ENCODE measurements at places on chromosomes 6 and 20. TPM values are rescaled to one million over a fixed set of nuclear protein-coding genes. Genes with fewer than 3 reads are reported as not detected.

Gene VSTM2L
- total RNA-seq, result not detected

Gene SUMO4
- total RNA-seq, result 10.2 TPM

Gene RALY
- 111 TPM for total RNA-seq

Gene NKX2-2
- not detected for total RNA-seq

Gene TTPAL
- 12.0 TPM for total RNA-seq

Gene EYA4
- total RNA-seq, result not detected

Gene VPS52
- 110 TPM for total RNA-seq

Gene PRSS35
- not detected for total RNA-seq

Gene OXT
- not detected for total RNA-seq

- no peaks in the 10 kb centered on the region for H3K36me3 ChIP-seq
- no peak overlapping the region for H3K27ac ChIP-seq
- no peak overlapping the region for H3K4me3 ChIP-seq
- no peak for DNase-seq
- no peaks in the 10 kb centered on the region for H3K27me3 ChIP-seq
- peaks cover 8% of the 10 kb centered on the region for H3K4me1 ChIP-seq
These were observed 89.9 kb downstream of the CD83 start for GRCh38 chr6:14207448-14207847.

GRCh38 chr6:80143419-80143937 is 37.0 kb downstream of the BCKDHB start:
- no peak overlapping the region for H3K4me3 ChIP-seq
- H3K27me3 ChIP-seq, result no peaks in the 10 kb centered on the region
- peaks cover 4% of the 10 kb centered on the region for H3K36me3 ChIP-seq
- H3K4me1 ChIP-seq, result no peaks in the 10 kb centered on the region
- H3K27ac ChIP-seq, result no peak overlapping the region

- no peak overlapping the region for H3K4me3 ChIP-seq
- no peaks in the 10 kb centered on the region for H3K36me3 ChIP-seq
- H3K27me3 ChIP-seq, result peaks cover 3% of the 10 kb centered on the region
- no peak overlapping the region for H3K27ac ChIP-seq
- DNase-seq, result no peak
These were observed 55.9 kb upstream of the HDDC2 start for GRCh38 chr6:125357515-125358256.

- H3K4me3 ChIP-seq, result no peak overlapping the region
- H3K36me3 ChIP-seq, result no peaks in the 10 kb centered on the region
- no peaks in the 10 kb centered on the region for H3K4me1 ChIP-seq
- H3K27me3 ChIP-seq, result no peaks in the 10 kb centered on the region
- DNase-seq, result no peak
These were observed 647.9 kb downstream of the KIF16B start for GRCh38 chr20:15925376-15925775.

DNA sequence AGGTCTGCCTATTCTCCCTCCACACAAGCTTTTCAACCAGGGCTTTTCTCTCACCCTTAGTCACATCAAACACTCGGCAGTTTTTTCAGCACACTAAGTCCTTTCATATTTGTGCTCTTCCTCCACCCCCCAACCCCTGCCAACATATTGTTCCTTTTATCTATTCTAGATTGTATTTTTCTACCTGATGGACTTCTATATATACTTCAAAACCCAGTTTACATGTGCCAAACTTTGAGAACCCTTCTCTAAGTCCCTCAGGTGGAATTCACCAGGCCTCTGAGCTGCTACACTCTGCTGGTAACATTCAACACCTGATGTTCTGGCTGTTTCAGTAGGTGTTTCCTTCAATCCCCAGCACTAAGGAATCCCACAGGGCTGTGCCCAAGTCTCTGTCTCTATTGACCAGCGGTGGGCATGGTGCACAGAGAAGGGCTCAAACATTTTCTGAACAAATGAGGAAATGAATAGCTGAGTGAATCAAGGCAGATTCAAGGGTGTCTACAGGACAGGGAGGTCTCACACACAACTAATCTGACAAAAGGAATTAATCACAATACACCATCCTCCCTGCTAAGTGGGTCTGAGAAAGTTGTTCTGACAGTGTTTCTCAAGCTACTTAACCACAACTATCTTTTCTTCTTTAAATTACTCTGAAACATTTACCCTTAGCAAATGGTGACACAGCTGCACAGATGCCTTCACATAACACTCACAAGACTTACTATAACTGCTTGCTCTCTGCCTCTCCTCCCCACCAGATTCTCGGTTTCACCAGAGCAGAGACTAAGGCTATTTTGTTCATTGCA is 166.5 kb downstream of the TSHZ2 start:
- no peak for DNase-seq
- H3K36me3 ChIP-seq, result no peaks in the 10 kb centered on the region
- H3K4me3 ChIP-seq, result no peak overlapping the region
- H3K4me1 ChIP-seq, result no peaks in the 10 kb centered on the region

- DNase-seq, result no peak
- no peaks in the 10 kb centered on the region for H3K27me3 ChIP-seq
- no peak overlapping the region for H3K27ac ChIP-seq
- no peaks in the 10 kb centered on the region for H3K36me3 ChIP-seq
- H3K4me3 ChIP-seq, result no peak overlapping the region
These were observed 721.8 kb downstream of the UTRN start for GRCh38 chr6:145006914-145007313.

GRCh38 chr6:150680510-150680909 is 80.8 kb downstream of the PLEKHG1 start:
- no peaks in the 10 kb centered on the region for H3K4me1 ChIP-seq
- no peak overlapping the region for H3K27ac ChIP-seq
- no peak overlapping the region for H3K4me3 ChIP-seq

DNA sequence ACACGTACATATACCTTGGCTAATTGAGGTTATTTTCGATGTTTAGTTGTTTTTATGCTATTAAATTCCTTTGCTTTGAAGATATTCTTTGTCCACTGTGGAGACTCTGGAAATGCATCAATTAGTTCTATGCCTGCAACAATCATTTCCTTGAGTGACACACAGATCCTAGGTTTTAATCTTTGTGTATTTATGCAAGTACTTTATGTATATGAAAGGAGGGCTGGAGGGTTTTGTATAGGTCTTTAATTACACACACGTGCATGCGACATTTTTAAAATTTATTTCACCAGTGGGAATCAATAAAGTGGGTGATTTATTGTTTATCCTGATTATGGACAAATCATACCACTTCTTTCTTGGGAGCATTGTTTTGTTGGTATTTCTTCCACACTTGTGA is 57.3 kb downstream of the ZFAND3 start:
- H3K27me3 ChIP-seq, result no peaks in the 10 kb centered on the region
- H3K36me3 ChIP-seq, result no peaks in the 10 kb centered on the region
- H3K4me3 ChIP-seq, result no peak overlapping the region

DNA sequence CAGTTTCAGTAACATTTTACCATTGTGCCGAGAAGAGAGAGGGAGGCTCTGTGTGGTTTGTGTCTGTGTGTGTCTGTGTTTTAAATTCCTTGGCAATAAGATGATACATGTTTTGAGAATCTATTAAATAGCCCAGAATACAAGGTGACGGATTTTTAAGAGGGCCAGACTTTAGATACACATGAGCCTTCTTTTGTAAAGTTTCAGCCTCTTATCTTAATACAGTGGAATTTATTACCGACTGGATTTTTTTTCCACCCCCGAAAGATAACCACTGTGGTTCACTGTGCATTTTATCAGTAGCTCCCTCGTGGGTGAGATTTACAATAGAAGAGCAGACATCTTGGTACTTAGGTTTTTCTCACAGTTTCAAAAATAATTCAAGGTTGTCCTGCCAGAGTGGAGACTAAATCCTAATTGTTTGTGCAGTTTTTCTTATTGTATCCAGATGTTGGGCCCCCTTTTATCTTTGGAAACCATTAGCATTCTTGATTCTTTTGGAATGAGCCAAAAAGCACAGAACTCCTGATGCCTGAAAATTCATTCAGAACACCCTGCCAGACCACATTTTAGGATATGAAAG is 49.9 kb downstream of the STK4 start:
- no peaks in the 10 kb centered on the region for H3K27me3 ChIP-seq
- no peak for DNase-seq
- H3K4me1 ChIP-seq, result peaks cover 32% of the 10 kb centered on the region
- peak overlapping the region; percentile 17 for H3K27ac ChIP-seq
- H3K4me3 ChIP-seq, result no peak overlapping the region

DNA sequence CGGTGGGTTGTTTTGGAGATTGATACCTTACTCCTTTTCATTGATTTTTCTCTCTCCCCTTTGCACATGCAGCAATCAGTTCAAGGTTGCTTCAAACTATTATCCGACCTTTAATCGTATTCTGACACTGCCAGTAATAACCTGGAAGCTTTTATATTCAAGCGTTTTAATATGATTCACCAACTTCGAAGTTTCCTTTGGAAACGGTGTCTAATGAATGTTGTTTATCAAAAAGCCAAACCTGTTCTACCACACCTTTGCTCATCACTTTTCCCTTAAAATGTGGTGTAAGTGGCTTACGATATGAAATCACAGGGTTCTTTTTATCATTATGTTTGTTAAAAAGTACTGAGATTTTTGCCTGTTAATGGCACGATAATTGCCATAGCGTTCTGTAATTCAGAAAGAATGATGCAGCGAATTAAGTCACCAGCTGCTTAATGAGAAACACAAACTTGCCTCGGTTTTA is 660 bp downstream of the STXBP5 start:
- peaks cover 4% of the 10 kb centered on the region for H3K4me1 ChIP-seq
- peak; percentile 15 for DNase-seq
- peak overlapping the region; percentile 90 for H3K27ac ChIP-seq
- H3K4me3 ChIP-seq, result peak overlapping the region; percentile 68
- H3K27me3 ChIP-seq, result no peaks in the 10 kb centered on the region
- peaks cover 7% of the 10 kb centered on the region for H3K36me3 ChIP-seq

- DNase-seq, result no peak
- no peaks in the 10 kb centered on the region for H3K27me3 ChIP-seq
- H3K27ac ChIP-seq, result no peak overlapping the region
These were observed 1.7 kb downstream of the POPDC3 start for GRCh38 chr6:105178110-105178509.

DNA sequence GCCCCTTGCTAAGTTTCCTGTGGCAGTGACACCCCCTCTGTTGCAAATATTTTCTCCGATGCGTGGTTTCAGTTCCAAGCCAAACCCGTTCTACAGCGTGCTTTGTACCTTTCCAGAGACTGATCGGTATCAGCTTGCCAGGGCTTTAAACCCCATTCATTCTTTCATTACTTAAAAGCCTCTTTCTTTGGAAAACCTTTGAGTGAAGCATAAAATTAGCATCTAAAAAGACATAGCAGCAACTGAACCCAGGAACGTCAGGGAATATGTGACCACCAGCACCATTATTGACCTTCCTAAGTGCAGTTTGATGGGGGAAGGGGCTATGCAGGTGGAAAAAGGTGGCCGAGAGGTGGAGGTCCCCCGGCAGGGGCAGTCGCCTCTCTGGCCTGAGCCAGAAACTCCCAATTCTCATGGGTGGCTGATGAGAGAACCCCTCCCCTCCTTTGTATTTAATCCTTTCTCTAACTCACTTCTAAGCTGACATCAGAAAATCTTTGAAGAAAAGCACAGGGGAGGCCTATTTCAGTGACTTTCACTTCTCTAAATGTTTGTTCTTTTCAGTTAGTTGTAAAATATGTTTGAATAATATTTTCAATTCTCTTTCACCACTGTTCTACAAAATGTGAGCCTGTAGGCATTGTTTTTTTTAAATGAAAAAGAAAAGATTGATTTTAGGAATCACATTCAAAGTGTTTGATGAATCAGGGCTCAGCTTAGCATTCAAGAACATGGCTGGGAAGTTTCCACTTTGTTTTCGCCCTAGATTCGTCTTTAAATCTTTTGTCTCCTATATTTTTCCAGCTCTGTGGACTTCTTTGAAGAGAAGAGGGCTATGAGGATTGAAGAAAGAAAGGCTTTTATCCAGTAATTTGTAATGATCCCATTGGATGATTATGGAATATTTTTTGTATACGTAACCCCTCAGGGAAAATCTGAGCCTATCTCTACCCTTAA is 89.2 kb downstream of the RSPH3 start:
- H3K4me3 ChIP-seq, result peak overlapping the region; percentile 24
- peak overlapping the region; percentile 52 for H3K27ac ChIP-seq
- no peaks in the 10 kb centered on the region for H3K36me3 ChIP-seq
- no peaks in the 10 kb centered on the region for H3K27me3 ChIP-seq
- DNase-seq, result peak; percentile 25

GRCh38 chr20:40982415-40983145 is 46.0 kb upstream of the TOP1 start:
- H3K4me3 ChIP-seq, result no peak overlapping the region
- no peaks in the 10 kb centered on the region for H3K27me3 ChIP-seq
- H3K36me3 ChIP-seq, result no peaks in the 10 kb centered on the region
- no peak for DNase-seq
- H3K4me1 ChIP-seq, result no peaks in the 10 kb centered on the region

GRCh38 chr6:46113370-46113769 is 16.4 kb upstream of the ENPP4 start:
- H3K4me3 ChIP-seq, result no peak overlapping the region
- no peak for DNase-seq
- H3K27ac ChIP-seq, result no peak overlapping the region
- no peaks in the 10 kb centered on the region for H3K4me1 ChIP-seq
- H3K27me3 ChIP-seq, result no peaks in the 10 kb centered on the region

DNA sequence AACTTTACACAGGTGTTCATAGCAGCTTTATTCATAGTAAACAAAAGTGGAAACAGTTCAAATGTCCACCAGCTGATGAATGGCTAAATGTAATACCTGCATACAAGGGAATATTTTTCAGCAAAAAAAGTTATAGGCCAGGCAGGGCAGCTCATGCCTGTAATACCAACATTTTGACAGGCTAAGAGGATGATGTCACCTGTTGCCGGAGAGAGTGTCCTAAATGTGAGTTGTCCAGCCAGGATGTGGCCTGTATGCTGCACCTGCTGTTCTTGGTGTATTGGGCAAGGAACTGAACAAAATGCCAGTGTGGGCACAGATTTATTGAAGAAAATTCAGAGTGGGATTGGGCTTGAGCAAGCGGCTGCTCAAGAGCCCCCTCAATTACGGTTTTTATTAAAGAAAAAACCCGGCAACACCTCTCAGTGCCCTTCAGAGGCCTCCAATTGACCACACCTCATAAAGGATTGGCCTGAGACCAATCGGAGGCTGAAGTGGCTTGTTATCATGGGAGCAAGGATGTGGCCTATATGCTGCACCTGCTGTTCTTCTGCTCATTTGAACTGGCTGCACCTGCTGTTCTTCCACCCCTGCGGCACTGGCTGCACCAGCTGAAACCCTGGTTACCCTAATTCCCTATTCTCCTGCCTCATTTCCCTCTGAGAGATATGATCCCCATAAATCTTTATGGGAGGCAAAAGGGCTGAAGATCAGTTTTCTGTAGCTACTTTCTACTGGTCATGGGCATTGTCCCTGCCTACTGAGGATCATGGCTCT is 164.3 kb upstream of the PROKR2 start:
- H3K27me3 ChIP-seq, result no peaks in the 10 kb centered on the region
- H3K4me1 ChIP-seq, result no peaks in the 10 kb centered on the region
- DNase-seq, result no peak
- H3K27ac ChIP-seq, result no peak overlapping the region
- no peak overlapping the region for H3K4me3 ChIP-seq

GRCh38 chr20:21029341-21029740 is 76.8 kb downstream of the LINC00237 start:
- no peak overlapping the region for H3K4me3 ChIP-seq
- no peak overlapping the region for H3K27ac ChIP-seq

- no peak for DNase-seq
- no peaks in the 10 kb centered on the region for H3K4me1 ChIP-seq
- no peak overlapping the region for H3K27ac ChIP-seq
- H3K36me3 ChIP-seq, result no peaks in the 10 kb centered on the region
These were observed 56.3 kb upstream of the OLIG3 start for GRCh38 chr6:137550535-137550934.

GRCh38 chr6:136624347-136624746 is 74.1 kb upstream of the MAP7 start:
- DNase-seq, result no peak
- H3K27ac ChIP-seq, result no peak overlapping the region
- H3K27me3 ChIP-seq, result no peaks in the 10 kb centered on the region
- H3K4me3 ChIP-seq, result no peak overlapping the region

Data from naive thymus-derived CD4-positive, alpha-beta T cell (primary cell).